ENCODE measurements at places on chromosomes 11 and 22.

- DNase-seq = no peak
Measured at GRCh38 chr11:134614141-134614540, 202.1 kb upstream of the B3GAT1 start.

DNA sequence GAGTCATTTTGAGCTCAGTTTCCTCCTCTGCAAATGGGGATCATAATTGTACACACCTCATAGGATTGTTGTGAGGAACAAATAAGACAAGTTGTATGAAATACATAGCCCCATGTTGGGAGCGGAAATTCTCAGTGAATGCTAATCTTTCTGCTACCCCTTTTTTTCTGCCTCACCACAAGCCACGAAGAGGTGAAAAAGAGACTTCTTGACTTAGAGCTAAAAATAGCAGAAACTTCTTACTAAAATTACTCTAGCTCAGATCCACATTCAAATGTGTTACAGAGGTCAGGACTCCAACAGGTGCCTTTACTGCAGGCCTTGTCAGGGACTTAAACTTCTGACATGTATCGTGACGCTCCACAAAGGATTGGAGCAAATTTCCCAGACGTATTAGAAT, 128.5 kb downstream of the MIAT start:
- no peak for DNase-seq

GRCh38 chr11:18564149-18564548, 24.4 kb downstream of the UEVLD start:
- DNase-seq = no peak

GRCh38 chr11:61065955-61066638, 36.2 kb upstream of the CD5 start:
- DNase-seq = no peak

GRCh38 chr11:64252003-64252872, 908 bp downstream of the PLCB3 start:
- no peak for DNase-seq

All from HuH-7 (cell line).